Astrocyte of the spinal cord (primary cell): ENCODE measurements at places on chromosomes 2 and 18.
A peak's percentile ranks its signal among the peaks of the same experiment; 100 is the strongest.

- no peak for DNase-seq
Observed at GRCh38 chr18:1147730-1148129, 243.1 kb downstream of the ADCYAP1 start.

GRCh38 chr2:73268366-73268829 is 15.9 kb downstream of the FBXO41 start:
- no peak for DNase-seq

DNA sequence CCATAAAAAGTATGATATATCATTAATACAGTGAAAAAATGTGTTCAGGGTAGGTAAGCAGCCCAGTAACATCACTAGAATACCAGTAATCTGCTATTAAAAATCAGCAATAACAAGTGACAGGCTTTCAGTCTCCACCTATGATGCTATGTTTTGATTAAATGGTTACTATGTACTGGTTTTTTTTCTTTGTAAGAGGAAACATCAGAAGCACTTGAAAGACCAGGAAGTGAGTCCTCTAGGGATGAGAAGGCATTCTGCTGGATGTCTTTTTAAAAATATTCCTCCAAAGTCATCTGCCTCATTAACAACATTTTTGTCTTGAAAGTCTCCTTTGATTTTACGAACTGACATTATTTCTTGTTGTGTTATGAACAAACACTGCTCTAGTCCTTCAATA is 136.0 kb upstream of the FAM98A start:
- no peak for DNase-seq

- no peak for DNase-seq
Observed at GRCh38 chr2:5664278-5664681, 27.9 kb upstream of the SOX11 start.

- DNase-seq: no peak
Observed at GRCh38 chr2:17892770-17893534, 14.5 kb downstream of the KCNS3 start.

DNA sequence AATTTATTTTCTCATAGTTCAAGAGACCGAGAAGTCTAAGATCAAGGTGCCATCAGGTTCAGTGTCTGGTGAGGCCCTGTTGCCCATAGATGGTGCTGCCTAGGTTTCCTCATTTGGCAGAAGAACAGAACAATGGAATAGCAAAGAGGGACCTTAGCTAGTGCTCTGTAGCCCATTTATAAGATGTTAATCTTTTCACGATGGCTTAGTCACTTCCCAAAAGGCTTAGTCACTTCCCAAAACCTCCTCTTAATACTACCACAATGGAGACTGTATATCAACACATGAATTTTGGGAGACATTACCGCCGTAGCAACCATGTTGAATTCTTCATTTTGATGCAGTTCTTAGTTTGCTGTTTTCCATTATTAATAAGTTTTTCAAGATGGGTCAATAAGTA is 246.3 kb upstream of the NRP2 start:
- peak; percentile 55 for DNase-seq

GRCh38 chr2:101219246-101219645 is 33.4 kb upstream of the CNOT11 start:
- DNase-seq: no peak

- no peak for DNase-seq
Observed at GRCh38 chr2:145415151-145415550, 895.2 kb upstream of the ZEB2 start.

GRCh38 chr18:32732165-32732564 is 40.7 kb downstream of the KLHL14 start:
- DNase-seq: no peak

DNA sequence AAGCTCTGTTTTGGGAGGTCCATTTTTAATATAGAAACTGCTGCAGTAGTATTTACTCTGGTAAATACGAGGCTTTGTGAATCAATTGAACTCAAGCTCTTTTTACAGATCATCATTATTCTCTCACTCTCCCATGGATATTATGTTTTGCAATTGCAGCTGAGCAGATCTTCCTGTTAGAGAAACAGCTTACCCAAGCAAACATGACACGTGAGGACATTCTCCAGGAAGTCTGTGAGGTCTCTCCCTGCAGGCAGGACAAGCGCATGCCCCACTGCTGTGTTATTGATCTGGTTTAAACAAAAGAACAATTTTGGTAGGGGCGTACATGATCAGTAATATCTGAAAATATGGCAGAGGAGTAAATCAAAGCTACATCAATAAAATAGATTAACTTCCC is 72.1 kb downstream of the COL6A3 start:
- no peak for DNase-seq

DNA sequence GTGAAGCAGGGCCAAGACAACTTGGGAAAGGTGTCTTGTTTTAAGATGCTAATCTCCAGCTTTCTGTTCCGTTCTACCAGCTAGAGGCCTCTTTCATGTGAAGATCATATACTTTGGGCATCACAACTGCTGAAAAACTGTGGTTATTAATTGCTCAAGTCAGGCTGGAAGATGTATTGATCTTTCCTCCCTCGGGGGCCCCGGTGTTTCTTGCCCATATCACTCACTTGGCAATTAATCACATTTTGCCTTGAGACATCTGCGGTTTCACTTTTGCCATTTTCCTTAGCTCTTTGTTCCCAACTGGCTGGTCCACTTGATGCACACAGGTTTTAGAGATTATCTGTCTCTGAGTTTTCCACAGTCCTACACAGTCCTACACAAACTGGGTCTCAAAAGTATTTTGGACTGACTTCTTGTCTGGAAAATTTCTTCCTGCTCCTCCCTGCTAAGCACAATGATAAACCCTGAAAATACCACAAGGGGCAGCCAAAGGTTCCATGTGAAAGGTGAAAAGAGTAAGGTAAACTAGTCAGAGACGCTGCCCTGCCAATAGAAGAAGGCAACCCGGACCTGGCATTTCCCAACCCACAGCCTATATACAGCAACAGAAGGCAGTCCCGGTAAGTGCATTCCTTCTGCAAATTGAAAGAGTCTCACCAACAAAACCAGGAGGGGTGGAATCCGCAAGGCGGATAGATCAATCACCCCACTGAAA is 181.0 kb downstream of the AFF3 start:
- DNase-seq: no peak

- DNase-seq: no peak
Observed at GRCh38 chr2:368386-368785, 80.5 kb upstream of the ALKAL2 start.

DNA sequence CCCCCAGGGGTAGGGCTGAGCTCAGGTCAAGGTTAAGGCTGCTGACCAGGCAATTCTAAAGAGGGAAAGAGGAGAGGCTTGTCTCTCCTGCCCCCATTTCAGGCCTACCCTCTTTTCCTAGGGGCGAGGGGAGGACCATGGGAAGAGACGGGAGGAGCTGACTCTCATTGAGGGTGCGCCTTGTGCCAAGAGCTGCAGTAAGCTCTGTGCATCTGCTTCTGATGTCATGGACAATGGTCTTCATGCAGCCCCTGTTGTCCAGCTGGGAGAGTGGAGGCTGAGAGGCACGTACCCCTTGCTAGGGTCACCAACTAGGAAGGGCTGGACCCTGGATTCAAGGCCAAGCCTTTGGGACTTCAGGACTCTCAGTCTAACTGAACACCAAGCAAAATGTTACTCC is 45.2 kb downstream of the PTGR3 start:
- DNase-seq: no peak

DNA sequence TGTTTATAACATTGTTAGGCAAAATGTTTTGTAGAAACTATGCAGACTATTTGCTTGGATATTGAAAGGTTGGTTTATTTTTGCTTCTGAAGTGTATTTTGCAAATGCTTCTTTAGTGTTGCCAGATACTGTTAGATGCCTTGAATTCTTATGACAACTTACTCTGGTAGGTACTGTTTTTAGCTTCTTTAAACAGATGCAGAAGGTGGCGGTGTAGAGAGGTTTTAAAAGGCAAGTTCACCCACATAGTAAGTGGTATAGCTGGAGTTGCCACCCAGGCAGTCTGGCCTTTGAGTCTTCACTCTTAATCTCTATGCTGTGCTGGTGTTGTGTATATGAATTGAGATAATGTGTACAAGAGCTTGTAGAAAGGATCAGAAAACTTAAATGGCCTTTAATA is 3.6 kb downstream of the PCYOX1 start:
- DNase-seq: no peak

DNA sequence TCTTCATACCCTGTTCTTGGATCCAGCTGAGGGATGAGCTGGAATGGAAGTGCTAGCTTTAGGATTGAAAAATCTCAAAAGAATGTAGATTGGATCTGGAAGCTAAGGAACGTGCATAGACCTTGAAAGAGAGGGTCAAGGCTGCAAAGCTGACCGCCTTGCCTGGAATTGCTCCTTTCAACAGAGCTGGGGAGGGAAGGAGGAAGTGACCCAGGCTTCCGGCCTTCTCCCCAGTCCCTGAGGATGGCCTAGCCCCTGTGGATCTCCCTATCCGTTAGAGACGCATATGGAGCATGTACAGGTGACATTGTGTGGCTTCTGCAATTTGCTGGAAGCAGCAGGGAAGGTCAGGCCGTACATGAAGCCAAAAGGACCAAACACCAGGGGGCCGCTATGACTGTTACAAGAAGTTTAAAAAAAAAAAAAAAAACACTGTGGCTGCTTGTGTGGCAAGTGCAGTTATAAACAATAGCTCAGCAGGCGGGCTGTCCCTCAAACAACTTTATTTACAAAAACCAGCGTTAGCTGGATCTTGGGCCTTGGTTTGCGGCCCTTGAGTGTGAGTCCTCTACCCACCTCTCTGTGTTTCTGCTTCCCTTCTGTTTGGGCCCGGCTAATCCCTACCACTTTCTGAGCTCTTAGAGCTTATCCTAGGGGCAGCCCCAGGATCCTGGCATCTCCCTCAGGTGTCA is 227.6 kb downstream of the SEPTIN10 start:
- DNase-seq: peak; percentile 28

- DNase-seq: peak; percentile 14
Observed at GRCh38 chr2:58521803-58522554, 280.9 kb upstream of the FANCL start.

GRCh38 chr2:225293638-225294037 is 105.9 kb upstream of the NYAP2 start:
- DNase-seq: no peak

DNA sequence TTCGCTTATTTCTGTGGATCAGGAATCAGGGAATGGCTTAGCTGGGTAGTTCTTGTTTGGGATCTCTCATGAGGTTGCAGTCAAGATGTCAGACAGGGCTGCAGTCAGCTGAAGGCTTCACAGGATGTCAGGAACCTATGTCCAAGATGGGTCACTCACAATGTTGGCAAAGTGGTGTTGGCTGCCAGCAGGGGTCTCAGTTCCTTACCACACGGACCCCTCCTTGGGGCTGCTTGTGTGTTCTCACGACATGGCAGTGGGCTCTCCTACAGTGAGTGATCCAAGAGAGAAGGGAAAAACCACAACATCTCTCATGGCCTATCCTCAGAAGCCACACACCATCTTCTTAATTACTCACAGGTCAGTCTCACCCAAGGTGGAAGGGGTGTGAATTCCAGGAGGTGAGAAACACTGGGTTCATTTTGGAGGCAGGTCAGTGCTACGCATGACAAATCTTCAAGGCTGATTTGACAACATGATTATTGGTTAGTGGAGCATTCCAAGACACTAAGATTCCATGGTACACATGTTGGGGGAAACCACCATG is 1.3 kb upstream of the ANTXR1 start:
- DNase-seq: no peak

DNA sequence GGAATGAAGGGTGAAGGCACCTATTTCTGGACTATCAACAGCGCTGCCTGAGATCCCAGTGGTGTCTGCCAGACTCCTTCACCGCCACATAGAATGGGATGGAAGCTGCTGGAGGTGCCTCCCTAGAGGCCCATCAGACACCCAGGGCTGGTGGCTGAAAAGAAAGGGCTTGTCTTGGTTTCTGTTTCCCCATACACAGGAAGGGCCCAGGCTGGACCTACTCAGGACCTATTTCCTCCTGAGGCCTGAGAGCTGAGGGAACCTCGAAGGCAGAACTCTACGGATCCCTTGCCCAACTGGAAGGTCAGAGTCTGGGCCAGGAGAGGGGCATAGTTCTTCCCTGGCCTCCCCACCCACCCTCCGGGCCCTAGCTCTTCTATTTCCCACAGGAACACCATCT is 2.9 kb upstream of the CLEC4F start:
- no peak for DNase-seq

DNA sequence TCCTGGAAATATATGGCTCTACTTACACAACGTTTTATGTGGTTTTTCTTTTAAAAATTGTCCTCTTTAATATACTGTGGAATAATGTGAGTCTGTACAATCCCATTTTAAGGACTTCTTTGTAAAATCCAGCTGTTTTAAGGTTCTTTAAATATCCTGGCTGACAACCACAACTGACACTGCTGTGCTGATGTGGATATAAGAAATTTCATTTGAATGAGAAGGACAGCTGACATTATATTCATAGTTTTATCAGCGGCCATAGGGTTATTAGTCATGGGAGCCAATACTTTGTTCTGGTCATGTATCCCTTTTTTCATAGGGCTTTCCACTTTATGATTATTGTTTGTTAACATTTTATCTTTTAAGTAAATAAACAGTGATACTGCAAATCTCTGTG is 169.5 kb downstream of the CAMKMT start:
- no peak for DNase-seq

DNA sequence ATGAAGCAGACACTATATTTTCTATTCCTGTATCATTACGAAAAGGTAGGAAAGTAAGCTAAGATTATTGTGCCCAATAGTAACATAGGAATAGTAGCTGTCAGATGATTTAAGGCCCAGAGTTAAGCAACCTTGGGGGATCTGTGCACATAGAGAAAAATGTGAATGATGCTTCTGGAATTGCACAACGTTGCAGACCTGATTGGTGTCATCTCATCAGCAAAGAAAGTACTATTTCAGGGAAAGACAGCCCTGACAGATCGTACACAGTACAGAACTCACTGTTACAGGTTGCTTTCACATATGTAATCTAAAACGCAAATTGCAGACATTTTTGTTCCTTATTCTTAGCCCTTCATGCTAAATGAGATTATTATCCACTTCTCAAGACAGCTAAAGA is 535.9 kb downstream of the TRIB2 start:
- DNase-seq: no peak

DNA sequence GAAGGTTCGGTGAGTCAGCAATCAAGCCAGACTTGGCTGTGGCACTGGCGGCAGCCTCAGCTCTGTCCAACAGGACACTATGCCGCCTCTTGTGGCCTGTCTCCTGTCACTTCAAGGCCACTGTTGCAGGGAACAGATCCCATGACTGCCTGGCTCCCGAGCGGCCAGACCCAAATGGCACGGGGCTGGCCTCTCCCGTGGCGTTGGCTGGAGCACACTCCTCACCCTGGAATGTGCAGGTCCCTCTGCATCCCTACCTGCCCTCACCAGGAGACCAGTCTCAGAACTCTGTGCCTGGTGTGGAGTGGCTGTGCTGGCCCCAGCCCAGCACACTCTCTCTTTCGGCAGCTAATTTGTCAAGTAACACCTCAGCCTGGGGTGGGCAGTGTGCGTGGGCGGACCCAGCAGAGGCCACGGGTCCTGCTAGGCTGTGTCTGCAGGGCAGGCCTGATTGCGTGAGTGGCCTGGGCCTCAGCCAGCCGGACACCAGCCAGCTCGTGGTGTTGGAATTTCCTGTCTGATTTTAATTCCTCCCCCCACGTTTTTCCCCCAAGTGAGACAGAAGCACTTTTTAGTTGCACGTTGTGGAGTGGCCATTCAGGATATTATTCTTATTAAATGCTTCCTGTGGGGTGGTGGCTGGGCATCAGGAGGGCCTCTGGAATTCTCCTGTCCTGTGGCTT is 179.3 kb downstream of the GLI2 start:
- DNase-seq: peak; percentile 86

- DNase-seq: no peak
Observed at GRCh38 chr18:1676387-1676786, 771.7 kb downstream of the ADCYAP1 start.

GRCh38 chr2:73987948-73988700 is 3.4 kb downstream of the TET3 start:
- DNase-seq: no peak
